Astrocyte of the cerebellum (primary cell): ENCODE measurements at places on chromosomes 7 and 10.

DNA sequence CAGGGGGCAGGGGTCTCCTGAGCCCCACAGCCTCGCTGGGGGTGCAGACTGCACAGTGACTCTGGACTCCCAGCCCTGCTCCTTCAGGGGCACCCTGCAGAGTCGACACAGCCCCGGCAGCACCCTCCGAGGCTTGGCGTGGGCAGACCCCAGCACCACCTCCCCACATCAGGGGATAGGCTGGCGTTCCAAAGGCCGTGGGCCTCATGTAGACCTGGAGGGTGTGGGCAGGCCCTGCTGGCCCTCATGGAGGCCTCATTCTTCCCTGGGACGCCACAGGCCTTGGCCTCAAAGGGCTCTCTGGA is 265.9 kb downstream of the ELFN1 start:
- no peak for DNase-seq

DNA sequence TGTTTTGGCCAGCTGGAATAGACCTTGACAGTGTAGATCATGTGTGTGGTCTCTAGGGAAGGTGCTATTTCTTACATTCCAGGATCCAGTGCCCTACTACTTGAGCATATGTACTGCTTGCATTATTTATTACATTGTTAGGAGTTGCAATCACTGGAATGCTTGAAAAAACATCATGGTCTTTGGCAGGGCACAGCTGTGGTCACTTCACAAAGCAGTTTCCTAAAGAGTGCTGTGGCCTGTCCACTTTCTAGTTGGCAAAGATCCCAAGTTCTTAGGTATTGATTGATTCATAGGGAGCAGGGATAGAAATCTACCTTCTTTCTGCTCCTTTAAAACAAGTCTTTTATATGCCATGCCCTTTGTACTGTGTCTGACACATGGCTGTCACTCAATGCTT is 4.6 kb downstream of the C7orf25 start:
- DNase-seq: peak; percentile 66

- no peak for DNase-seq
Observed at GRCh38 chr7:111261496-111261895, 170.6 kb downstream of the LRRN3 start.

DNA sequence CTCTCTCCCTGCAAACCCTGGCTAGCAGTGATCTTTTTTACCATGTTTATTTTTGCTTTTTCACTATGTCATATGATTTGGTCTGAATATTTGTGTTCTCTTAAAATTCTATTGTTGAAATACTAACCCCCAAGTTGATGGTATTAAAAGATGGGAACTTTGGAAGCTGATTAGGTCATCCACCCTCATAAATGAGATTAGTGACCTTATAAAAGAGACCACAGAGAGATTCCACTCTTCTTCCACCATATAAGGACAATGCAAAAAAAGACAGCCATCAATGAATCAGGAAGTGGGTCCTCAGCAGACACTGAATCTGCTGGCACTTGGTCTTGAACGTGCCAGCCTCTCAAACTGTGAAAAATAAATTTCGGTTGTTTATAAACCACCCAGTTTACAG is 112.8 kb upstream of the KCND2 start:
- DNase-seq: no peak

DNA sequence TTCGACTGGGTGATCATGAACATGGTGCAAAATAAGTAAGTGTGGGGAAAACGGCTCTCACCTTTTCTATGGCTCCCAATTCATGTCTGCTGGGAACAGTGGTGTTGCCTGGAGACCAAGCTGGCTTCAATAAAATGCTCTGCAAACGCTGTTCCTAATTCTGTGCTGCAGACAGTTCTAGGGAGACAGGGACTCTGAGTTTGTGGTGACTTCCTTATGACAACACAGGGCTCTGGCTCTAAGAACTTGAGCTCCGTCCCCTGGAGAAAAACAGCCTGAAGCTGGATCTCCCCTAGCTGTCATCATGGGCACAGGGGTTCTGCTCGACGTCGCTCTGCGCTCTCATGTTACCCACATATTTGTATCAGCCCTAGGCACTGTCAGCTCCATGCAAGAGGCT is 61.0 kb upstream of the INSYN2A start:
- DNase-seq: no peak

GRCh38 chr7:130884437-130885417 is 150.7 kb upstream of the KLF14 start:
- DNase-seq: no peak
